ENCODE measurements at places on chromosomes 16 and 17.

- DNase-seq: no peak
Measured at GRCh38 chr16:84643180-84643583, 5.1 kb upstream of the KLHL36 start.

DNA sequence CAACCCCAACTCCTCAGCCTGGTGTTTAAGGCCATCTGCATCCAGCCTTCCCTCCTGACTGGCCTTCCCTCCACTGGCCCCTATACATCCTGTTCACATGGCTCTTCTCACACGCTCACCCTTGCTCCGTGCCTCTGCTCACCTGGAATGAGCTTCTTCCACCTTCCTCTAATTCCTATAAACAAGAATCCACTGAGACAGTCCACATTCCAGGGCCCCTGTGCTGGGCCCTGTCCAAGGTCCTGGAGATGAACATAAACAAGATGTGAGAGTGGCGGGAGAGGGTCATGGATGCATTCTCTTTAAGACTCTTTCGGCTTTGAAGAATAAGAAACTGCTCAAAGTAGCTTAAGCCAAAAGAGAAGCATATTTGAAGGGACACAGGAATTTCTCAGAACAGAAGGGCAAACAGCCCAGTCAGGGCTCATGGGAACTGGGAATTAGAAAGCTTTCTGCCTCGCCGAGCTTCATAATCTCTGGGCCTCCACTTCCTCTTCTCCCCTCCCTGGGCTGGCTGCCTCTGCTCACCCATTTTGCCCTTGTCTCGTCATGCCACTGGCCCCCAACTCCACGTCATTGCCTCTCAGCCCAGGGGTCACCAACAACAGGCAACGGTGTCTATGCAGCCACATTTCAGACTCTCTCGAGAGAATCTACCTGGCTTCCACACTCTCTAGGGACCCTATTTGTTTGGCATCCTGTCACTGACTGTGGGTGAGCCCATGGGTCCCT lies 13.5 kb downstream of the SPPL2C start:
- DNase-seq: peak; percentile 49

DNA sequence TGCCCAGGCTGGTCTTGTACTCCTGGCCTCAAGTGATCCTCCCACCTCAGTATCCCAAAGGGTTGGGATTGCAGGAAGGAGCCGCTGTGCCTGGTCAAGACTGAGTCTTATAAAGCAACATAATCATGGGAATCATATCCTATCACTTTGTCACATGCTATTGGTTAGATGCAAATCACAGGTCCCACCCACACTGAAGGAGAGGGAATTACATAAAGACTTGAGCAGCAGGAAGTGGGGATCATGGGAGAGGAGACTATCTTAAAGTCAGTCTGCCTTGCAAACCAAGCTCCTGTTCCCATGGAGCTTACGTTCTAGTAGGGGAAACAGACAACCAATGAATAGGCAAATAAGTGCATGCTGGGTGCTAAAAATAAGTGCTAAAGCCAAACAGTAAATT lies 28.3 kb upstream of the TENT4B start:
- no peak for DNase-seq

- no peak for DNase-seq
Measured at GRCh38 chr16:75288596-75289120, 37.2 kb upstream of the BCAR1 start.

DNA sequence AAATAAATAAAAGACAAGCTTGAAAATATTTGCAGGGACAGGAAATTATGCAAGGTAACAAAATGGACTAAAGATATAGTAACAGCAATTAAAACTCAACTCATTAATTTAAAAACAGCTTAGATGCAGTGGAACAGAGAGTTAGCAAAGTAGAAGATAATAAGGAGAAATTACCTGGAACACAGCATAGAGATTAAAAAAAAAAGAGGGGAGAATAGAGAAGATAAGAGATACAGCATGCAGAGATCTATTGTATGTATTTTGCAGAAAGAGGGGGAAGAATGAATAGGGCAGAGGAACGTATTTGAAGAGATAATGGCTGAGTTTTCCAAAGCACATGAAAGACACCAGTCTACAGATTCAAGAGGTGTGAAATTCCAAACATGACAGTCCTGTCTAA lies 8.4 kb upstream of the PIPOX start:
- DNase-seq: no peak

DNA sequence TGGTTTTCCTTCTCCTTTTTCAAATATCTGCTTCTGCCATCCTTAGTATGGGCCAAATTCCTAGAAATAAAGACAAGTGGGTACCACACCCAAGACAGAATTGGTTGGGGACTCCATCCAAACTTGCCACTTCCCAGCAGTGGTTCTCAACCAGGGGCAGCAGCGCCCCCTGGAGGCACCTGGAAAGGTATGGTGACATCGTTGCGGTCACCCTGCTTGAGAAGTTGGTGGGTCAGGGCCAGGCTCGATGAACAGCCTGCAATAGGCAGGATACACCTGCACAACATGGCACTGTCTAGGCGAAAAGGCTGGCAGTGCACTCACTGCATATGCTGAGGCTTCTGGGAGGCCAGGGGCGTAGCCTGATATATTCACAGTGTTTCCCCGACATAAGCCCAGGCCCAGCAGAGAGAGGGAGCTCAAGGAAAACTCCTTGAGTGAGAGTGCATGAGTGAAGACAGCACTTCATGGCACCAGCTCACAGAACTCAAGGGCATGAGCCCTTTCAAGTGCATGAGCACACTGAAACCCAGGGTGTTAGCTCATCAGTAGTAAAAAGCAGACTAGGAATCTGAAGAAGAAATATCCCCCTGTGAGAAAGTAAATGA lies 57.7 kb downstream of the CMC2 start:
- peak; percentile 43 for DNase-seq
